Pancreas (tissue), 10 donors: ENCODE measurements at places on chromosomes 4 and X. TPM values are rescaled to one million over a fixed set of nuclear protein-coding genes. Genes with fewer than 3 reads are reported as not detected.
A peak's percentile ranks its signal among the peaks of the same experiment; 100 is the strongest.

The CT47B1 gene
- not detected for polyA plus RNA-seq

The MED28 gene
- polyA plus RNA-seq, result 5.1 TPM

The HSD17B10 gene
- polyA plus RNA-seq, result 29.4 TPM

The SMR3A gene
- not detected for polyA plus RNA-seq

The ARMCX6 gene
- 34.5 TPM for polyA plus RNA-seq

The PLXNA3 gene
- polyA plus RNA-seq, result 15.0 TPM

The ENPEP gene
- 3.1 TPM for polyA plus RNA-seq

The PABPC4L gene
- 0.11 TPM for polyA plus RNA-seq

DNA sequence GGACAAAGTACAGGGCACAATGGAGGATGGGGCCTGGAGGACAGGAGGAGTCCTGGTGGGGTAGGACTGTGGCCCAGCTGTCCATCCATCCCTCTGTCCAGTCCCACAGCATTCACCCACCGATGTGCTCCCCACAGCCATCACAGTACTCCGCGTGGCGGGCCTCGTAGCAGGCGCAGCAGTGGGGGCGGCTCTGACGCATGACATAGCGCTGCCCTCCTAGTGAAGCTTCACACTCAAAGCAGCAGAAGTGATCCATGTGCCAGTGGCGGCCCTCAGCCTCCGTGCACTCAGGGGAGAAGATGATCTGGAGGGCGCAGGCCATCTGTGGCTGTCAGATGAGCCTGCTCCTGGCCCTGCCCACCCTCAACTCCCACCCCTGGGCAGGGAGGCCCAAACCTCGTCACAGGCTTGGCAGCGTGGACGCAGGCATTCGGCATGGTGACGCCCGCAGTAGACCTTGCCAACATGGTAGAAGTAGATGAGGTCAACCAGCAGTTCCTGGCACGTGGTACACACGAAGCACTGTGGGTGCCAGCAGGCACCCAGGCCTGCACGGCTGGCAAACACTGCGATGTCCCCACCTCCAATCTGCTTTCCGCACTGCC, 6.3 kb downstream of the PLP2 start:
- H3K27ac ChIP-seq, result no peak overlapping the region
- no peak for DNase-seq
- no peaks in the 10 kb centered on the region for H3K27me3 ChIP-seq
- no peaks in the 10 kb centered on the region for H3K36me3 ChIP-seq
- no peak overlapping the region for H3K4me3 ChIP-seq

DNA sequence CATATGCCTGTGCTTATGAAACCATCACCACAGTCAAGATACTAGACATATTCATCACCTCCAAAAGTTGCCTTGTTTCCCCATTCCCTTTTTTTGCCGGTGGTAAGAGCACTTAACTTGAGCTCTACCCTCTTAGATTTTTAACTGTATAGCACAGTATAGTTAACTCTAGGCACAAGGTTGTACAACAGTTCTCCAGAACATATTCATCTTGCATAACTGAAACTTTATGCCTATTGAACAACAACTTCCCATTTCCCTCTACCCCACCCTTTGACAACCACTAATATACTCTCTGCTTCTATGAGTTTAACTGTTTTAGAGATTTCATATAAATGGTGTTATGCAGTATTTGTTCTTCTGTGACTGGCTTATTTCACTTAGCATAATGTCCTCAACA, 119.3 kb downstream of the ASB9 start:
- no peaks in the 10 kb centered on the region for H3K36me3 ChIP-seq
- no peak for DNase-seq
- H3K27me3 ChIP-seq, result peaks cover 8% of the 10 kb centered on the region

DNA sequence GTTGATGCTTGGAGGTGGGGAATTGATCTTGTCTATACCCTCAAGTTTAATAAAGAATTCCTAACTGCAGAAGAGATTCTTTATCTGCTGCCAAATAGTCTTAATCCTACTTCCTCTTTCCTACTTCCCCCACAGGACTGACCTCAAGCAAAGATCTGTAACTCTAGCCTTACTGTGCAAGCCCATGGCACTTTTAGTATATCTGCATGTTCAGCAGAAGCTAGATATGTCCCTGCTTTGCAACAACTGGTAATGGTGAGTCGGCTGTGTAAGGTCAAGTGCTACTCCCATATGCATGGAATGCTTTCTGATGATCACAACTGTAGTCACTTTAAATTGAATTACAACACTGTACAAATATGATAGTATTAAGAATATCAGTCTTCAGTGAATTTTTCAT, 26.3 kb upstream of the PDS5A start:
- H3K4me1 ChIP-seq, result no peaks in the 10 kb centered on the region
- no peak overlapping the region for H3K27ac ChIP-seq
- DNase-seq, result no peak
- H3K36me3 ChIP-seq, result no peaks in the 10 kb centered on the region

- H3K27ac ChIP-seq, result no peak overlapping the region
- no peak overlapping the region for H3K4me3 ChIP-seq
- no peaks in the 10 kb centered on the region for H3K27me3 ChIP-seq
- DNase-seq, result no peak
- no peaks in the 10 kb centered on the region for H3K4me1 ChIP-seq
- no peaks in the 10 kb centered on the region for H3K36me3 ChIP-seq
These were observed 411.6 kb downstream of the STIM2 start for GRCh38 chr4:27272217-27272616.

DNA sequence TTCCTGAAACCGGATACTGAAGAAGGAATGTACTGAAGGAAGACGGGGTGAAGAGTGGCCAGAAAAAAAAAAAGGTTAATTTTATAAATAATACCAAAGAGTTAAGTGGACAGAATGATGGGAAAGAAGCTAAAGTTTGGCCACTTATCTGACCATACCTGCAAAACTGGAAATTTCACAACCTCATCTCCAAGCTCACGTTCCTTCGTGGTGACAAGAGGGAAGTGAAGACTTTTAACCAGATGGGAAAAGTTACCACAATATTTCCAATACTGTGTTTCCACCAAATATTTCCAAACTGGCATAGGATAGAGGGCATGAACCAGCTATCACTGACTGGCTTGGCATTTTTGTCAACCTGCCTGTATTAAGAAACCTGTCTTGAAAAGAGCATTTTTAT, 56.4 kb downstream of the MAML3 start:
- no peak overlapping the region for H3K4me3 ChIP-seq
- DNase-seq, result no peak
- no peaks in the 10 kb centered on the region for H3K27me3 ChIP-seq
- H3K4me1 ChIP-seq, result no peaks in the 10 kb centered on the region

- no peak overlapping the region for H3K4me3 ChIP-seq
- no peak for DNase-seq
- H3K4me1 ChIP-seq, result no peaks in the 10 kb centered on the region
These were observed 2.4 kb downstream of the TFDP3 start for GRCh38 chrX:133215747-133216146.

DNA sequence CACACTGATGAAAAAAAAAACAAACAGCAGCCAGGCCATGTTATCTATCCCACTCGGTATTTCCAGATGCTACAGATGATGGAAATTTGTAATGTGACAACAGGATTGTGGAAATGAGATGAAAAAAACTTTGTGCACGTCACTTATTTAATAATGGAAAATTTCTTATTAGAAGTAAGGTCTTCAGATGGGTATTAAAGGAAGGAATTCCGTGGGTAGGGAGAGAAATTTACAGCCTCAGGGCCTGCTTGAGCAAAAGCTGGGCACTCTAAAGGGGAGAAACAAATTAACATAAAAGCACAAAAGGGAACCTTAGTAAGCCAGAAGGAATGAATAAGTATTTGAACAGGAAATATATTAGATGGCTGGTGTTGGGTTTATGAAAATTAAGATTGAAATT, 4.2 kb upstream of the PKD2 start:
- no peak overlapping the region for H3K4me3 ChIP-seq
- H3K36me3 ChIP-seq, result no peaks in the 10 kb centered on the region
- peak overlapping the region; percentile 15 for H3K27ac ChIP-seq
- no peaks in the 10 kb centered on the region for H3K4me1 ChIP-seq
- DNase-seq, result no peak
- no peaks in the 10 kb centered on the region for H3K27me3 ChIP-seq

DNA sequence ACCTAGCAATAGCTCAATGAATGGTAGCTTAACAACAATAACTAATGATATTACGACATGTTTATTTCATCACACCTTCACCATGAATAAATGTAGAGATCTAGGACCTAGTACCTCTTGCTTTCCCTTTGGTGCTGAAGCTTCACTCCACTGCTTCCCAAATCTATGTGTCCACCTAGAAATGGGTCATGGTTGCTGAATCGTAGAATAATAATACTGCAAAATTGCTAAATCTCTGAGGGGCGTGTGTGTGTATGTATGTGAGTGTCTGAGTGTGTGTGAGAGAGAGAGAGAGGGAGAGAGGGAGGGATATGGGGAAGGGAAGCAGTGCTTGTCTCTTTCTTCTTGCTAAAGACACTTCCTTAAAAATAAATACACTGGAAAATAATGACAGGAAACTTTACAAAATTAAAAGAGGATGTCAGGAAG, 109.3 kb upstream of the BMP2K start:
- DNase-seq, result no peak
- no peaks in the 10 kb centered on the region for H3K4me1 ChIP-seq
- no peak overlapping the region for H3K4me3 ChIP-seq
- no peaks in the 10 kb centered on the region for H3K27me3 ChIP-seq
- no peak overlapping the region for H3K27ac ChIP-seq
- H3K36me3 ChIP-seq, result no peaks in the 10 kb centered on the region

DNA sequence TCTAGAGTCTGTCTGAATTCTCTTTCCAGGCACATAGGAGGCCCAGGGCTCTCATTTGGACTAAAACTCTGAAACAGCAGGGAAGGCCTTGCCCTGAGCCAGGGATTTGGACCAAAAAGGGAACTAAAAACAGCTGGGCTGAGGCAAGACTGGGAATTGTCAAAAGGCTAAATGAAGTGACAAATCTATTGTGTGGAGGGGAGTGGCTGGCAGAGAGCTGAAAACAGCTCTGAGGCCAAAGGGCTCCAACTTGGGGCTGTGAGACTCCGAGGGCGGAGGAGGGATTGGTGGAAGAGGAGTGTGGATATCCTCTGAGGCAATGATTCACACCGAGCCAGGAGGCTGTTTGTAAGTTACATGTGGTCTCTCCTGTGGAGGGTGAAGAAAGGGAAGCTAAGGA, 63.2 kb downstream of the PHEX start:
- no peaks in the 10 kb centered on the region for H3K4me1 ChIP-seq
- H3K27me3 ChIP-seq, result peaks cover 6% of the 10 kb centered on the region
- H3K27ac ChIP-seq, result no peak overlapping the region
- DNase-seq, result no peak
- H3K4me3 ChIP-seq, result no peak overlapping the region

GRCh38 chrX:123088331-123088730, 95.7 kb upstream of the GRIA3 start:
- H3K4me1 ChIP-seq, result no peaks in the 10 kb centered on the region
- no peak overlapping the region for H3K27ac ChIP-seq

DNA sequence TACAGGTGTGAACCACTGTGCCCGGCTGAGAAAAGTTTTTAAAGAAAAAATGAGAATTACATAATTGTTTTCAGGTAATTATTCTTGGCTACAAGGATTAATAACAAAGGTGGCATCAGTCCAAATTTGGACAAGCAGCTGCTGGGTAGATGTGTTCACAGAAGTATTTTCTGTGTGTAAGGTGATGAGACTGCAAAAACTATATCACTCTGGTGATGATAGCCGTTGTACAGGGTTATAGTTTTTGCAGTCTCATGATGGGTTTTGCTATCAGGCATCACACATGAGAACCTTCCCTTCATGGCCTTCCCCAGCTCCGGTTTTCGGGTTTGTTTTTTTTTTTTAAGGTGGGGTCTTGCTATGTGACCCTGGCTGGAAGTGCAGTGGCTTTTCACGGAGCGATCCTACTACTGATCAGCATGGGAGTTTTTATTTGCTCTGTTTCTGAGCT, 5.1 kb upstream of the SLC10A3 start:
- H3K27ac ChIP-seq, result no peak overlapping the region
- no peak overlapping the region for H3K4me3 ChIP-seq
- H3K4me1 ChIP-seq, result no peaks in the 10 kb centered on the region
- H3K36me3 ChIP-seq, result no peaks in the 10 kb centered on the region
- no peaks in the 10 kb centered on the region for H3K27me3 ChIP-seq
- no peak for DNase-seq

DNA sequence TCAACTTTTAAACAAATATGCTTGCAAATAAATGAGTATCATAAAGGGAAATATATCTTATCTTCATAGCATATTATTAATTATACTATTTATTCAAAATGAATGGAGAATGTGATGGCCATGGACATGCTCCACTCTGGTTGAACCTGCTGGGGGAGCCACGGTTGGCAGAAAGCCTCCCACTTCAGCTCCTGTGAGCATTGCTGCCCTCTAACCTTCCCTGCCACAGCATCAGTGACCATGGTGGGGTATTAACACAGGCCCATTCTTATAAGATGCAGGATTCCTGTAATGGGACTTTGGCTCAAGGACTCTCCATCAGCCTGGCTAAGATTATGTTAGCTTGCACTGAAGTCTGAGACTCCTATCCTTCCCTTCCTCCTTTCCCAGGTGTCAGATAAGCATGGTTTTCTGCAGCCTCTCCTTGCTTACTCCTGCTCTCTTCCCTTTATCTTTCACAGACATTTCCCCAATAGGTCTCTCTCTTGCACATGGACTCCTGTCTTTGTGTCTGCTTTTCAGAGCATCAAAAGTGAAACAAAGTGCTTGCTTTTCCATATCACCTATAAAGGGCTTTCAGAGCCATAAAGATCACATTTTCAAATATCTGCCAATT, 4.9 kb upstream of the ABRAXAS1 start:
- no peaks in the 10 kb centered on the region for H3K4me1 ChIP-seq
- H3K27me3 ChIP-seq, result no peaks in the 10 kb centered on the region
- H3K27ac ChIP-seq, result no peak overlapping the region
- no peaks in the 10 kb centered on the region for H3K36me3 ChIP-seq

GRCh38 chr4:87838890-87839591, 6.3 kb downstream of the MEPE start:
- no peak overlapping the region for H3K4me3 ChIP-seq
- no peaks in the 10 kb centered on the region for H3K4me1 ChIP-seq
- H3K27ac ChIP-seq, result no peak overlapping the region
- H3K27me3 ChIP-seq, result no peaks in the 10 kb centered on the region

GRCh38 chr4:176149680-176150355, 45.6 kb downstream of the SPATA4 start:
- no peak for DNase-seq
- H3K4me1 ChIP-seq, result no peaks in the 10 kb centered on the region
- H3K4me3 ChIP-seq, result no peak overlapping the region
- no peaks in the 10 kb centered on the region for H3K27me3 ChIP-seq

DNA sequence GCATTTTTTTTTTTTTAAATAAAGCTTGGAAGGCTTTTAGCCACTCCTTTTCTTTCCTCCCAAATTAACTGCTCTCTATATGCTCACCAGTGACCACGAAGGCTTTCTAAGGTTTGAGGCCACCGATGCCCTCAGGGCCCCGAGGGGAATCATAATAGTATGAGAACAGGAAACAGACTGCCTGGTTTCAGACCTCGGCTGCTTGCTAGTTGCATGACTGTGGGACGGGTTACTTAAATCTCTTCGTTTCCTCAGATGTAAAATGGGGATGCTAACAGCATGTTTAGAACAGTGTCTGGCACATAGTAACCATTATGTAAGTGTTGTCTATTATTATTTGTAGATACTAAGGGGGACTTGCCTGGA, 3.6 kb downstream of the LINC00632 start:
- no peaks in the 10 kb centered on the region for H3K36me3 ChIP-seq
- no peak overlapping the region for H3K4me3 ChIP-seq
- H3K4me1 ChIP-seq, result no peaks in the 10 kb centered on the region
- no peaks in the 10 kb centered on the region for H3K27me3 ChIP-seq
